Stimulated activated CD4-positive, alpha-beta T cell treated with anti-CD3 and anti-CD28 coated beads, Interleukin-15, amount 100 ng/mL, for 1 hour (primary cell): ENCODE measurements at places on chromosomes 11 and 22.

- no peak for DNase-seq
These were observed 7.2 kb downstream of the GATD1 start for GRCh38 chr11:769887-770641.

DNA sequence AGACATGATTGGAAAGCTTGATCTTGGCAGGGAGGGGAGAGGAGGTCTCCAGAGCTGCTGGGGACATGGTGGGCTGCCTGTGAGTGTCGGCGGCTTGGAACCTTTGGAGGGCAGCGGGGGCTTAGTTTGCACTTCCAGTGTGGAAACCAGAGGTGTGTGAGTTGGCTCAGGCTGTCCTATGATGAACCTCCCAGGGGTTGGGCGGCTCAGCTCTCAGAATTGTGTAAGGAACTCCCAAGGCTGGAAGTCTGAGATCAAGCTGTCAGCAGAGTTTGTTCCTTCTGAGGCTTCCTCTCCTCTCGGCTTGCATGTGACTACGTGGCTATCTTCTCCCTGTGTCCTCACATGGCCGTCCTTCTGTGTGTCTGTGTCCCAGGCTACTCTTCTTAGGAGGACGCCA lies 87.9 kb upstream of the B3GAT1 start:
- no peak for DNase-seq

GRCh38 chr11:41307296-41308080 lies 152.0 kb downstream of the LRRC4C start:
- DNase-seq, result no peak

GRCh38 chr11:120270386-120270785 lies 30.4 kb downstream of the POU2F3 start:
- DNase-seq, result no peak

- no peak for DNase-seq
These were observed 7.1 kb upstream of the LTO1 start for GRCh38 chr11:69682221-69682620.

DNA sequence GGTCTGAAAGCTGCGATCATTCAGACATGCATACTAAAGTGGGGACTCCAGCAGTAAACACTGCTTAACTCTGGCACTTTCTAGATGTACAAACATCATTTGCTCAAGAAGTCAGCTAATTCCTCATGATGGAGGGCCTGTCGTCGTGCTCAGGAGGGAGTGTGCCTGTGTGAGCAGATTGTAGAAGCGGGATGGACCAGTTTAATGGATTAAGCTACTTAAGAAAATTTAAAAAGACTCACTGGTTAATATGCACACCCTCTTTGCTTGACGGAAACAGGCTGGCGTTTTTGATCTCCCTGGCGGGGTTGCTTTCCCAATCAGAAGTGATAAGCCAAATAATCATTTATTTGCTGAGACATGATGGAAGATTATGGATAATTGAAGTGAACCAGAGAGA lies 79.0 kb downstream of the LDLRAD3 start:
- no peak for DNase-seq

DNA sequence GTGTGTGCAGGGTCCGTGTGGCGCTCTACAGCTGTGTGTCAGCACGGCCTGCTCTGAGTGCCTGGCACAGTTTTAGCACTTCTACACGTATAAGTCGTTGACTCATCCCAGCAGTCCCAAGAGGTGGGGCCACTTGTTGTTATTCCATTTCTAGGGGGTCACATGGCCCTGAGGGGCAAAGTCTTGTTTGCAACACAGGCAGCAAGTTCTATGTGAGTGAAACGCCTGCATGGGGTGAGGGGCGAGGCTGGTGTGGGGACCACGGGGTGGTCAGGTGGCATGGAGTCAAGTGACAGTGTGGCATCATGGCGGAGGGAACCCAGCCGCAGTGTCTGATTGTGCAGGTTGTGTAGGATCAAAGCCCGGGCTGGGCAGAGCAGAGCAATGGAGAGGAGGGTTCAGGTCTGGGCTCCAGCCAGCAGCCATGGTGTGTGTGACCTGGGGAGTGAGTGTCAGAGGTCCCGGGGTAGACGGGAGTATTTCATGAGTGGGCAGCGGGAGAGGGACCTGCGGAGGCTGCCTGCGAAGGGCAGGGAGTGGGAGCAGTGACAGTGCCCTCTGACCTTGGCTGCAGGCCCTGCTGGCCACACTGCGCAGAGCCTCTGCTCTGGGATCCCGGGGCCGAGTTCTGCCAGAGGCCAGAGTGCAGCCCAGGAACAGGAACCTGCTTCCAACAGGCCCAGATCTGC lies 27.9 kb downstream of the SHANK3 start:
- no peak for DNase-seq

- no peak for DNase-seq
These were observed 116.0 kb upstream of the BID start for GRCh38 chr22:17890245-17890671.

GRCh38 chr11:21909145-21909544 lies 283.7 kb upstream of the ANO5 start:
- DNase-seq, result no peak

DNA sequence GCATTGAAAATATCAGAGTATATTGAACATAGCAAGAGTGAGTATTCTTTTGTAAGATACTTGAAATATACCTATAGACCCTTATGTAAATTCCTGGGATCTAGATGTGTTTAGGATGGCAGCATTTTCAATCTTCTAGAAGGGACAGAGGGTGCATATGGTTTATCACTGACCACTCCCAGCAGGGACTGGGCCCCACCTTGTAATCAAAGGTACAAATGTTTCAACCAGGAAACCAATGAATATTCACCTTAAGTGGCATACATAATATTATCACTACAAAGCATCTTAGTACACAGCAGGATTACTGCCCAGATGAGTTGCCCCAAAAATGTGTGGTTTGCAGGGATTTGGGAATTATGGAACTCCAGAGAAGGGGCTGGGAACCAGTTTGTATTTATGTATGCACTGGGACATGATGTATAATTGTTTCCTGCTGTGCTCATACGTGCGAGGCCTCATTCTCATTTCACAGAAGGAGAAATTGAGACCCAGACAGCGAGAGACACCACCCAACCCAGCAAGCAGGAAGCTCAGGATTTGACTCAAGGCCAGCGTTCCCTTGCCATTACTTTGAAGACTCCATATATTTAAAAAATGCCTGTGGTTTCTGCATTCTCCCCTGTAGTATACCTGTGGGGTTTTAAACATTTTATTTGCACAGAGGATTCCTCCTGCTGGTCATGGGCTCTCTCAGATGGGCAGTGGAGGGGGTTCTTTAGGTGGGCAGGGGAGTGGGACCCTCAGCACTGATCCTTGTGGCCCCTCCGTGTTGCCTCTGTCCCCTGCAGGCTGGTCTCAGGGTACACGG lies 5.2 kb downstream of the APOL4 start:
- DNase-seq, result no peak

DNA sequence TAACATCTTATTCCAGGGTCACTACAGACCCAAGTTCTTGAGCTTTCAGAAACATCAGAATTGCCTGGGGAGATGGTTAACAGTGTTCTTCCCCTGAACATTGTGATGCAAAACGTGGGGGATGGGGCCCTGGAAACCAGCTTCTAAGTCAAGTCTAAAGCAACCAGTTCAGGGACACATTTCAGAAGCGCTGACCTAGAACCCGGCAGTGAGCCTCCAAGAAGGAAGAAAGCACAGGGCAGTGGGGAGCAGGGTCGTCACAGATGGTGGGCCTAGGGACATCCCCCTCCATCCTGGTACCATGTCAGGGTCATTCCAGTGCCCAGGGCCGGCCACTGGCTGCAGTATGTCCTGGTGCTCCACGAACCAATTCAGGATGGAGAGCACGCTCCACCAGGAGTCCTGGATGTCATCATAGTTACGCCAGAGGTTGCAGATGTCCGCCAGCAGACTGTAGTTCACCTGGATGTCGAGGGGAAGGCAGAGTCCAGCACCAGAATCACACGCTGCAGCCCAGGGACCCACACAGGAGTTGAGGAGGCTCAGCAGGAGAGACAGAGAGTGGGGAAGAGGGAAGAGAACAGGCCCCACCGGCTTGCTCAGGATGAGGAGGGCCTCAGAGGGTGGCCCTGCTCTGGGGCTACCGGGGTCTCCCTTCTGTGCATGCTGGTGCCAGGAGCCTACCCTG lies 5.0 kb downstream of the NAGA start:
- no peak for DNase-seq

DNA sequence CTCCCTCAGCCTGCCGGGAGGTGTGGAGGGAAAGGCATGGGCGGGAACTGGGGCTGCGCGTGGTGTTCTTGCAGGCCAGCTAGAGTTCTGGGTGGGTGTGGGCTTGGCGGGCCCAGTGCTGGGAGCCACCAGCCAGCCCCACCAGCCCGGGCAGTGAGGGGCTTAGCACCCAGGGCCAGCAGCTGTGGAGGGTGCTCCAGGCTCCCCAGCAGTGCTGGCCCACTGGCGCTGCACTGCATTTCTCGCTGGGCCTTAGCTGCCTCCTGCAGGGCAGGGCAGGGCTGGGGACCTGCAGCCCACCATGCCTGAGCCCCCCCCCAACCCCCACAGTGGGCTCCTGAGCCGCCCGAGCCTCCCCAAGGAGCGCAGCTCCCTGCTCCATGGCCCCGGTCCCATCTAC lies 304.2 kb downstream of the KCNA4 start:
- no peak for DNase-seq

DNA sequence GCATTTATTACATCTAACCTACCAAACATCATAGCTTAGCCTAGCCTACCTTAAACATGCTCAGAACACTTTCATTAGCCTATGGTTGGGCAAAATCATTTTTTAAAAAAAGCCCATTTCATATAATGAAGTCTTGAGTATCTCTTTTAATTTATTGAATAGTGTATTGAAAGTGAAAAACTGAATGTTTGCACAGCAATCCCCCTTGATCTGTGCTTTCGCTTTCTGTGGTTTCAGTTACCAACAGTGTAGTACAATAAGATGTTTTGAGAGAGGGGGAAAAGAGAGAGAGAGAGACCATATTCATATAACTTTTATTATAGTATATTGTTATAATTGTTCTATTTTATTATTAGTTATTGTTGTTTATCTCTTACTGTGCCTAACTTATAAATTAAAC lies 8.4 kb upstream of the MAP6 start:
- no peak for DNase-seq

DNA sequence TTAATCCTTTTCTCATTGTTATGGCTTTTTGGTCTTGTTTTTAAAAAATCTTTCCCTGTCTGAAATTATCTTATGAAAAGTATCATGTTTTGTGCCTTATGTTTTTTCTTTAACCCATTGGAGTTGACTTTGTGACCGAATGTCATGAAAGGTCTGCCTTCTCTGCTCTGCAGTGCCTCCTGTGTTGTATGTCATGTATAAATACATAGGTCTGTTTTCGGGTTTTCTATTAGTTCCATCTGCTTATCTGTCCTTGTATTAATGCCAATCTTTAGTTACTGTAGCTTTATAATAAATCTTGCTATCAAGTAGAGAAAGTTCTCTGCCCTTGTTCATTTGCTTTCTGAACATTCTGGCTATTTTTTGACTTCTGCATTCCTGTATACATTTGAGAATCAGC lies 73.0 kb downstream of the ZBTB44 start:
- DNase-seq, result no peak

DNA sequence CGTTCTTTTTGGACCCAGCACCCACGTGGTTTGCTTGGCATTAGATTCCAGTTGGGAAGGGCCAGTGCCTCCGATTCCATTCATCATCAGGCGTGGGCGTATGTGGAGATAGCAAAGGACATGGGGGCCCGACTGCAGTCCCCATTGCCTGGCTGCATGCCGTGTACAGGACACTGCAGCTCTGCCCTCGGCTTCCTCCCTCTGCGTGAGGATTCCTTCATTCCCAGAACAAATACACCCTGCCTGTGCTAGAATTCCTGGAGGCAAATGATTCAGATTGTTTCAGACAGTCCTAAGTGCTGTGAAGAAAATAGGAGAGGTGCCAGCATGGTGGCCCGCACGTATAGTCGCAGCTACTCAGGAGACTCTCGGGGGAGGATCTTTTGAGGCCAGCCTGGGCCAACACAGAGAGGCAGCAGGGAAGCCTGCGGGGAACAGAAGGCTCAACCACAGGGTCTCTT lies 15.4 kb downstream of the DERL3 start:
- DNase-seq, result no peak

DNA sequence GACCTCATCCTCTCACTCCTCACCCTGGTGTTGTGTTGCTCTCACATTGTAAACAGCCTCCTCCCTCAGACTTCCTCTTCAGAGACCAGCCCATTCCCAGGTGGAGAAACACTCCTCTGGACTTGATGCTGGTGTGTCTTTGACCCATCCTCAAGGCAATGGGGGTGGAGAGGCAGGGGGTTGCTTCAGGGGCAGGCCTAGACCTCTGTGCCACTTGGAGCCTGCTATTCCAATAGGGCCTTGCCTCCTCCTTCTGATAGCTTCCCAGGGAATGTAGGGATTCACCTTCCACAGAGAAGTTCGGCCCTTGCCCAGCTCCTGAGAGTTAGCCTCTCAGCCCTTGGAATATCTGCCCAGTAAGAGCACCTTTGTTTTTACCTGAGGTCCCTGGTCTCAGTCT lies 606.6 kb upstream of the CADM1 start:
- no peak for DNase-seq

DNA sequence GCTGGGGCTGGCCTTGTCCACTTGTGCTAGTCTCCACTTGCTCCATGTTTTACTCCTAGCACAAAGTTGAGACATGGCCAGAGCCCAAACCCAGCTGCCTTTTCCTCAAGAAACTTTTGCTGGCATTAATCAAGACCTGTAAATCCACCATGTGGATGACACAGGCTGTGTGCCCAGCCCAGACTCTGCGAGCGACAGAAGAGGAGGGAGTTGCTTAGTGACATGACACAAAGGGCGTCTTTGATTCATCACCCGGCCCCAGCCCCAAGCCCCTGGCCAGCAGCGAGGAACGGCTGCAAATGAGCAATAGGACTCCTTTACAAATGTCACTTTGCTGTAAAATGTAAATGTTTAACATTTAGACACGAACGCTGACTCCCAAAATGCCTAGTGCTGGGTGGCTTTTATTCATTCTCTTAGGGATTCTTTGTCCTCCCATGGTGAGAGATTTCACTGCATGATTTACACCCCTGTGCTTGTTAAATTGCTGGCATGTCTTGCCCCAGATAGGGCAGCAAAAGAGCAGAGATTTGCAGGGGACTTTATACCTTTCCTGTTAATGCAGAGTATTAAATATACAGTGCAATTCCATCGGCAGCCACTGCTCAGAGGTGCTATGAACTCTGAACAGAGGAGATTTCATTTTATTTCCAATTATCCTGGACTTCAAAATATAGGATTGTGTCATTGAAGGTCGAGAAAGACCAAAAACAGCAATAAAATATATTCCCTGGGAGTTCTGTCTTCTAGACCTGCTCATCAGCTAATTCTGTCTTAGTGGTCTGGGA lies 263.6 kb upstream of the NCAM1 start:
- DNase-seq, result no peak

- DNase-seq, result no peak
These were observed 233.0 kb downstream of the FAM76B start for GRCh38 chr11:95556342-95557163.

DNA sequence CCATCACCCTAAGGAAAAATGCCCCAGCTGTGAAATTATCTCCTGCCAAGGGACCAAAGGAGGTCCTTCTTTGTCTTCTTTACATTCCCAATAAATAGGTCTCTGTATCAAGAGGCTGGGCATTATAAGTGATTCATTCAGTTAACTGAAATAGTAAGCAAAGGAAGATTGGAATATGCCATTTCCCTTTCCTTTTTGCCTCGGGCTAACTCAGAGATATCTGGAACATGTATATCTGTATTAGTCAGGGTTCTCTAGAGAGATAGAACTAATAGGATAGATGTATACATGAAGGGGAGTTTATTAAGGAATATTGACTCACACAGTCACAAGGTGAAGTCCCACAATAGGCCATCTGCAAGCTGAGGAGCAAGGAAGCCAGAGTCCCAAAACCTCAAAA lies 15.3 kb upstream of the CWF19L2 start:
- DNase-seq, result no peak
